ENCODE measurements at places on chromosomes 3 and 15. TPM values are rescaled to one million over a fixed set of nuclear protein-coding genes. Genes with fewer than 3 reads are reported as not detected.

DNA sequence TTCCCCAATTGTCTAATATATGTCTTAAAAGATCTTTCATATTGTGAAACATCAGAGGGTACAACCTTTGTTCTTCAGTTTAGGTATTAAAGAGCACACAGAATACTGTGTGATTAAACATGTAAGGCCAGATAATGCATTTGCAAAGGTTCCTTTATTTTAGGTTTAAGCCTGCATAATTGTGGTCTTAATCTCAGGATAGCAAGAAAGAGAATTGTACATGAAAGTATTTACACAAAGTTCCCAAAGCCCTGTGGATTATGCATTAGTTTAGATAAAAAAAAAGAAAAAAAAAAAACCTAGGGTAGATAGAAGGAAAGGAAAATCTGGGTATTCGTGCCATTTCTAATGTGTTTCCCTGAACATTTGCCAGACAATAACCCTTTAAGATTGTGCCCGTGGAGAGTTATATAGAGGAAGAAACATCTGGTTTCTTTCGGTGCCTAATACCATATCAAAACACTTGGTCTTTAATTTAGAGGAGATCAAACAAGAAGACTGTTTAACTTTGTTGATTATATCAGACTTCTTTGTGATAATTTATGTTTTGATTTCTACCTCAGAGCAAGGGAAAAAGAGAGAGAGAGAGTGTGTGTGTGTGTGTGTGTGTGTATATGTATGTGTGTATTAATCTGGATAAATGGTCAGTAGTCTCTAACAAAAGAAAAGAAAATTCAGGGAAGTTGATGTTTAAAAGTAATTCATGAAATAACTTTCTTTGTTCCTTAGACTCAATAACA lies 139.6 kb upstream of the CGNL1 start:
- no peak for DNase-seq
- no peak overlapping the region for H3K4me3 ChIP-seq
- no peaks in the 10 kb centered on the region for H3K4me1 ChIP-seq
- H3K27me3 ChIP-seq = no peaks in the 10 kb centered on the region

ZBBX gene
- not detected for total RNA-seq

- H3K4me1 ChIP-seq = no peaks in the 10 kb centered on the region
- H3K36me3 ChIP-seq = no peaks in the 10 kb centered on the region
- H3K27ac ChIP-seq = no peak overlapping the region
- no peaks in the 10 kb centered on the region for H3K27me3 ChIP-seq
These were observed 53.2 kb upstream of the BOC start for GRCh38 chr3:113158171-113158570.

- no peaks in the 10 kb centered on the region for H3K4me1 ChIP-seq
- no peak overlapping the region for H3K4me3 ChIP-seq
- H3K27ac ChIP-seq = no peak overlapping the region
- H3K27me3 ChIP-seq = no peaks in the 10 kb centered on the region
- DNase-seq = no peak
- no peaks in the 10 kb centered on the region for H3K36me3 ChIP-seq
These were observed 26.1 kb upstream of the LOXL1 start for GRCh38 chr15:73900095-73900712.
